NCI-H2081 treated with DMSO at 0.1 percent for 48 hours (cell line): ENCODE measurements at places on chromosomes 7 and 10.
A peak's percentile ranks its signal among the peaks of the same experiment; 100 is the strongest.

GRCh38 chr10:72730479-72730878 is 38.5 kb downstream of the MCU start:
- no peak for DNase-seq

DNA sequence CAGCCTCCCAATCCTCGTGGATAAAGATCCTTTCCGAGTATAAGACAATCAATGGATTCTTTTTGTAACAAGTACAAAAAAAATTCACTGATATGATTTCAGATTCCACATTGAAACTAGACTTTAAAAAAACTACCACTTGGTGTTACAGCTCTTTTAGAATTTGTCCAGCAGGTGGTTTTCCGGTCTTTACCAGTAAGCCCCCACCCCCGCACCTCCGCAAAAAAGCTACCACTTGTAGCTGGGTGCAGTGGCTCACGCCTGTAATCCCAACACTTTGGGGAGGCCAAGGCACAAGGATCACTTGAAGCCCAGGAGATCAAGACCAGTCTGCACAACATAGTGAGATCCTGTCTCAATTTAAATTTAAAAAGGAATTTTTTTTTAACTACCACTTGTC is 19.8 kb downstream of the IGF2BP3 start:
- DNase-seq: no peak

- DNase-seq: no peak
Observed at GRCh38 chr7:157577061-157577460, 240.3 kb downstream of the DNAJB6 start.

DNA sequence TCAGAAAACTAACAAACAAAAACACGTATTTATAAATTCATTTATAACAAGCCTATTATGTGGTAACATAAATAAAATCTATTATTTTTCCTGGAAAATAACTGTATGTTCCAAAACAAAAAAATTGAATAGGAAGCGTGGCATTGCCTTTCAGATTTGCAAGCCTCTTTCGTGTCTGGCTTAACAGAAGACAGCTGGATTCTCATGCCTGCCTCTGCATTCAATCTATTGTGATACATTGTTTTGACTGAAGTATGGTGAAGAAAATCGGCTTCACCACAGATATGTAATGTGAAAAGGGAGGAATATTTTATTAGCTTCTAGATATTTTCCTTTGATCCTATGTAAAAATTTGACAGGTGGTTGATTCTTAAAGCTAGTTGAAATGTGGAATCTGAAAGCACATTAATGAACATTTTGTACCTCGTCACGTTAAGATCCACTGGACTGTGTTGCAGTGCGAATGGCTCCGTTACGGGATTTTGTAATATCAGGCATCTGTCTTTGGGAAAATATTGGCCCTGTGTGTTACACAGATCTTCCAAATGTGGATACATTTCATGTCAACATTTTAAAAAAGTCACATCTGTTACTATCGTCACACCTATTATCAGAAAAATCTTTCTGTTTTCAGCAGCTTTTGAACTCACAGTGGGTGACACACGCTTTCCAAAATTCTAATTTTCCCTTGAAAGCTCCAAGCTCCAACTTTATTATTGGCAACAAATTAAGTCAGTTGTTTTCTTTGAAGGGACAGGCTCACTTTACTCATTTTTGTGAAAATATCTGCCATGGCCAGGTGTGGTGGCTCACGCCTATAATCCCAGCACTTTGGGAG is 26.2 kb downstream of the PALD1 start:
- DNase-seq: no peak

DNA sequence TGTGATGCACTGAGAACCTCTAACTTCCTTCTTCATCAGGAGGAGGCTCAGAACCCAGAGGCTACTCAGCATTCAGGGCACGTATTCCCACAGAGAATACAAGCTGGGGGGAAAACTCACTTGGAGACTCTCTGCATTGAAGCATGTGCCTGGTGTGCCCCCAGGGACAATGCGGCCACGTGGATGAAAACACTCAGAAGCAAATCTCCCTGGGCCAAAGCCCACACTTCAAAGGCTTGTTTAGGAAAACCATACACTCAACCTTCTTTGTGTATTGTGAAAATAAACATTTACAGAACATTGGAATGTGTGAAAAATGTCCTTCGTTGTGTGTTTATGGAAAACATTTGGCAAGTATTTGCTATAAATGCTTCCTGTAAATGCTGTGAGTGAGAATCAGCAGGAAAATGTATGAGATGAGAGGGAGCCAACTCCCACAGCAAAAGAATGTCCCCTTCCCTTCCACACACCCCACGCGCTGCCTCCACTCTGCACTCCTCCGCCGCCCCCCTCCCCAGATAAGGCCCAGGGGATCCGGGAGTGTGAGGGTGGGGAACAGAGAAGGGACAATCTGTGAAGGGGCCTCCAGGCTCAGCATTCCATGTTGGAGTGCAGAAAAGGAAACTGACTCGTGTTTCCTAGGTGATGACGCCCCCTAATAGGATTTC is 339.5 kb downstream of the ELMO1 start:
- DNase-seq: no peak

DNA sequence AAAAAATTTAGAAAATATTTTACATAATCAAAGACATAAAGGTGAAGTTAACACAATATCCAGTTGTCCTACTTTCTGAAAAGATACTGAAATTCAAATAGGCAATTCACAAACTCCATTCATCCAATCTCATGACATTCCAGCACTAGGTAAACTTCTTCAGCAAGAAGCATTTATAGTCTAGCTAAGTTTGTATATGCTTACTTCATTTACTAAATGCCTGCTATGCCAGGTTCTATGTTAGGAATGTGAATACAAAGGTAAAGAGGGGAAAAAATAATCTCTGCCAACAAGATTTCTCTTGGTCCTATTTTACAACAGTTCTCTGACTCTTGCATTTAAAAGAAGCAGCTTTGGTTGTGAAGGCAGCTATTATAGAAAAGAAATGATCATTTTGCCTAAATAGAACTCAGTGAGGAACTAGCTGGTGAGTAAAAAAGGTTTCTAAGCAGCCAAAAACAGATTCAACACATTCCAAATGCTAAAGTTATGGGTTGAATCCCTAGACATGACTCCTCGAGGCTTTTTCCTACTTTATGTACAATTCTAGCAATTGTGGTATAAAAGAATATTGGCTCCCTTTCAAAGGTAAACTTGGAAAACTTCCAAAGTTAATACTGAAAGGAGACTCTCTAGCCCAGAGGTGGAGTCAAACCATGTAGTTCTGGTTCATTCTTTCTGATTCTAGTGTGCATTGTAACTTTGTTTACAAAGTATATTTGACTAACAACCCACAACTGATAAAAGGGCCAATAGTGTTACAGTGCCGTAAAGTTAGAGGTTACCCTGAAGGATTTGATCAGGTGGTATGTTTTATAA is 30.9 kb upstream of the KLHL7 start:
- peak; percentile 66 for DNase-seq

DNA sequence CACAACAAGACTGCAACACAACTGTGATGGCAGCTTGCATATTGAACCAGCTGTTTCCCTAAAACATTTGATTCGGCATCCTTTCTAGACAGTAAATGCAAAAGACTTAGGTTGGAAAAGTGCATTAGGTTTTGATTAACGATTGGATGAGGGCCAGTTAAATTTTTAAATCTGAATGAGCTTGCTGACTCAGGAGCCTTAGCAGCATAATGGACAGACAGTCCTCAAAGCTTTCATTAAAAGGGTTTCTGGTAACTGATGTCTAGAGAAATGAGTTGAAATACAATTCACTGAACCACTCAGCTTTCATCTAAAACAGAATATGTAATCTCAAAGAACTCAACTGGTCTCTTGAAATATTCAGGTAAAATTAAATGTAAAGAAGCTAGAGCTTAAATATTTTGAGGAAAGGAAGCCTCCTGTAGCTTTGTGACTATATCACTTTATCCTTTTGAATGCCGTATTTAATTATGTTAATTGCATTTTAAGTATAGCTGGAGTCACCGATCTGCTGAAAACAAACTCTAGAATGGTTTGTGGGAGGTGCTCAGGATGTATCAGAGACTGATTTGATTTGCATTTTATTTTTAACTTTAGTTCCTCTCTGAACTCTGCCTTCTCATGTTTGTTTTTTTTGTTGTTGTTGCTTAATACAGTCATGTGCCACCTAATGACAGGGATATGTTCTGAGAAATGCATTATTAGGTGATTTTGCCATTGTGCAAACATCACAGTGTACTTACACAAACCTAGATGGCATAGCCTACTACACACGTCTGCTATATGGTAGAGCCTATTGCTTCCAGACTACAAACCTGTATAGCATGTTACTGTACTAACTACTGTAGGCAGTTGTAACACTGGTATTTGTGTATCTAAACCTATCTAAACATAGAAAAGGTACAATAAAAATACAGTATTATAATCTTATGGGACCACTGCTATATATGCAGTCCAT is 29.2 kb upstream of the ATRNL1 start:
- DNase-seq: no peak

DNA sequence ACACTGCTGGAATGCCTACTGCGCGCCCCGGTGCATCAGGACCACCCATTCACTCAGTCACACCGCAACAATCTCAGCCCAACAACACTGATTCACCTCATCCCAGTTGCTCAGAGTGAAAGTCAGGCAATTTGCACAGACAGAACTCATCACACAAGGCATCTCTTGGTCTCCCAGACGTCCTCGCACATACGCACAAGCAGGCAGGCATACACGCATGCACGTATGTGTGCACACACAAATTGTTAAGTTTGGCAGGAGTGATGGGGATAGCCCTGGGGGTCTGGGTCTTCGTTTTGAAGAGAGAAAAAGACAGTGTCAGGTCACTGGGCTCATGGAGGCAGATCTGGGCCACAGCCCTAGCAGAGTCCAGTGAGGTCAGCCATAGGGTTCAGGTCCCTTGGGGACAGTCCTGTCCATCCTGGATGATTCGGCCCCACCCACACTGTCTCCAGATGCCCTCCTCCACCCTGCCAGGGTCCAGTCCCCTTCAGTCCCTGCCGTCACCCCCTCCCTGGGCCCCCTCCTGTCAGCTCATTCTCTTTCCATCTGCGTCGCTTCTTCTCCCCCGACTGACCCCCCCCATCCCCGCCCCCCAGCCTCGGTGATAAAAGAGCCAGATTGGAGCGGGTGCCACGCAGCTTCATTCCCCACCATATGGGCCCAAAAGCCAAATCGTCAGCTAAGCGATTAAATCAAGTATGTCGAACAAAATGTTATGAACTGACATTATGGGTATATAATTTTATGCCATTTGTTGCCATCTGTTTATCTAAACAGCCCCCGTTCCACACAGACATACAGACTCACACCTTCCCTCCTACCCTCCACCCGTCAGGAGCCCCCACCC is 48.5 kb upstream of the SLF2 start:
- DNase-seq: no peak

- DNase-seq: no peak
Observed at GRCh38 chr7:140972876-140973829, 41.6 kb downstream of the MRPS33 start.

DNA sequence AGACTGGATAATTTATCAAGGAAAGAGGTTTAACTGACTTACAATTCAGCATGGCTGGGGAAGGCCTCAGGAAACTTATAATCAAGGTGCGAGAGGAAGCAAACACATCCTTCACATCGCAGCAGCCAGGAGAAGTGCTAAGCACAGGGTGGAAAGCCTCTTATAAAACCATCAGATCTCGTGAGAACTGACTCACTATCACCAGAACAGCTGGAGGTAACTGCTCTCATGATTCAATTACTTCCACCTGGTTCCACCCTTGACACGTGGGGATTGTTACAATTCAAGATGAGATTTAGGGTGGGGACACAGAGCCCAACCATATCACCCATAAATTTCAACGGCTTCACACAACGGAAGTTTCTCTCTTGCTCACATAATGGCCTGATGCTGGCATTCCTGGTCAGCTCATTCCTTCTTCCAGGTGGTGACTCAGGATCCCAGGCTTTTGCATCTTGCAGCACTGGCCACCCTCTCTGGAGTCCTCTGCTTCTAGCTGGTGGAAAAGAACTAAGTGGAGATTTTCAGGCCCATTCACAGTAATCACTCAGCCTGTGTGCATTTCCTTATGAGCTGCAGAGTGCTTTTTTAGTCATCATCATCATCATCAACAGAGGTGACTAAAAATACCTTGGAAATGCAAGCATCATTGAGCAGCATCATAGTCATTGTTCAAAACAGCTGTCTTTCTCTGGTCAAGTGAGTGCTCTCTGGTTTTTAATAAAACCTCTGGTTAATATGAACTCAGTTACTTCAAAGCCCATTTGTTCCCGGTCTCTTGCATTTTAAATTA is 308.1 kb downstream of the SFMBT2 start:
- no peak for DNase-seq

DNA sequence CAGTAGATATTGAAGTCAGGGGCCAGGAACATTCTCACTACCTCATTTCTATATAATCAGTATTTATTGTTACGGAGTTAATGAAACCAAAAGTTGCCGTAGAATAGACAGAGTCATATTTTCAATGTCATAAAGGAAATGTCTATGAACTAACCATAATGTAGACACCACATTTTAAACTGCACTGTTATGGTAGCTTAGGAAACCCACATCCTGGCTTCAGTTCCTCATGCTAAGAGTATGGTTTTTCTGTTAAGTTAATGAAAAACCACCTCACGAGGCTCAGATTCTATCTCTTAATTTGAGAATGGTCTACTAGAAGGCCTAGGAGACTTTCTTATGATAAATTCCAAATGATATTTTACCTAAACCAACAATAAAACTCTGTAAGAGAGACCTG is 166.5 kb downstream of the TMEM26 start:
- no peak for DNase-seq

DNA sequence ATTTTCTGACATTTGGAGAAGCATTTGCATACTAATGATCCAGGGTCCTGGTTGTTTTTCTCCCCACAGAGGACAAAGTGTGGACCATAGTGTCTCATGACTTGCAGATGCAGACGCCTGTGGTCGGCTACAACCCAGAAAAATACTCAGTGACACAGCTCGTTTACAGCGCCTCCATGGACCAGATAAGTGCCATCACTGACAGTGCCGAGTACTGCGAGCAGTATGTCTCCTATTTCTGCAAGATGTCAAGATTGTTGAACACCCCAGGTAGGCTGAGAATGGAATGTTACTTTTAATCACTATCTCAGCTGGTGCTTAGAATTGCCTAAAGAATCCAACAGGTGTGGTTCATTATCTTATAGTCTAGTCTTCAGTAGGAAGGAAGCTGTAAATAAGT is 951.5 kb upstream of the C7orf33 start:
- DNase-seq: no peak

GRCh38 chr7:50552921-50553320 is 12.3 kb downstream of the DDC start:
- DNase-seq: no peak

DNA sequence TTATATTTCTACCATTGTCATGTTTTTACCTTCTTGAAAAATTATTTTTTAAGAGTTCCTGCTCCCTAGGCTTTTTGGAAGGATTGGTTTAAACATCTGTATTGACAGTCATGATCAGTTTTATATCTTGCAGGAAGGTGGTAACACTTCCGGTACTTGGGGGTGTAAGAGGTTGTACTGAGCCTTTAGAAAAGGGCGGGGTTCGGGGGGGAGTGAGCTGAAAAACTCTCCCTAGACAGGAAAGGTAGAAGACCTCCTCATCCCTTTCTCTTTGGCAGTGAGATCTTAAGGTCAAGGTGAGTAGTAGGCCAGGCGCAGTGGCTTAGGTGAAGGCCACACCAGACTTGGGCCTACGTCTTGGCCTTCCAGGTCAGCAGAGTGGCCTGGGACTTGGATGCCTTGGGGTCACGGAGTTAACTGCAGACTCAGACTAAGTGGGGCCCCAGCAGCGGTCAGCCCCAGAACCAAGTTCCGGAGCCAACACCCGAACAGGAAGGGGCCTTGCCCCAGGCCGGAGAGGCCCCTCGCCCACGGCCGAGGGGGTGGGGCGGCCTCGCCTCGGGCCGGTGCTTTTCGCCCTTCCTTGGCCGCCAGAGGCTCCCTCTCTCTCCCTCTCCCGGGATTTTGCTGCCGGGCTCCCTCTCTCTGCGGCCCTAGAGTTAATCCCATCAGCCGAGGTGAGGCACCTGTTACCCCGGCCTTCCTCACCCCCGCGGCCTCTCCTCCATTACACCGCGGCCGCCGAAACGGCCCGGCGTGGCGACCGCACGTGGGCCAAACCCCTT is at the start of gene PPP1R9A:
TSS of gene PPP1R9A (plus strand) at position 569 of the 785 bp plus-strand sequence. CDS start 2,520 bp downstream, outside the sequence.
- peak; percentile 21 for DNase-seq
